NCI-H2029 treated with DMSO at 0.1 percent for 48 hours (cell line): ENCODE measurements at places on chromosomes 7 and 10.

- no peak for DNase-seq
These were observed 99.6 kb downstream of the DNAH11 start for GRCh38 chr7:21642422-21642821.

DNA sequence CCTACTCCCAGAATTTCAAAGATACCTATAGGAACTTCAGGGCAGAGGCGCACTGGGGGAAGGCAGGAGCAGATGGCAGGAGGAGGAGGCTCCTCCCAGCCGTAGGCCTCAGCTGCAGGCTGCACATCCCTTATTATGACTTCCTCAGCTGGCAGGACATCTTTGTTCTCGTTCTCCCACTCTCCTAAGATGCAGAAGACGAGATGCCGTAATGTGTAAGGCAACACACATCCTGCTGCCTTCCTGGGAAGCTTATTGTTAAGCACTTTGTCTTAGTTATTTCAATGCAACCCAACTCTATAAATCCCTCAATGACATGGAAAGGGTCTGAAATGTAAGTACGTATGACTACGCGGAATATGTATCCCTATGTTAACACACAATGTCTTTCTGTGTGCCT, 599.8 kb upstream of the MGMT start:
- DNase-seq = no peak

GRCh38 chr10:21372651-21373410, 152.7 kb downstream of the SKIDA1 start:
- peak; percentile 8 for DNase-seq

DNA sequence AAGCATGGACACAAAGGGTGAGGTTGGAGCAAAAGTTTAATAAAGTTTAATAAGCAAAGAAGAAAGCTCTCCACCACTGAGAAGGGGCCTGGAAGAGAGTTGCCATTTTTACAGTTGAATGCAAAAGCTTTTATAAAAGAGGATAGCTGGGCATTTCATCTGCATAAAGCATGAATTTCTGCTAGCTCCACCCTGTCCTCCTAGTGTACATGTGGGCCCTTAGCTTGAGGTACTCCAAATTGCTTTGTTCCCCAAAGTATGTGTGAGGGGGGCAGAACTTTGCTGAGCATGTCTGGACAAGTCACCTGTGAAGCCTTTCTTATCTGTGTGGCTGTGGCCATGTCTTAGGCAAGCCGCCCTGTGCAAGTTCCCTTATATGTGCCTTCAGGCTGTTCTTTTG, 22.6 kb upstream of the CROT start:
- no peak for DNase-seq

- DNase-seq = no peak
These were observed 901.1 kb upstream of the POT1 start for GRCh38 chr7:125830743-125831142.

DNA sequence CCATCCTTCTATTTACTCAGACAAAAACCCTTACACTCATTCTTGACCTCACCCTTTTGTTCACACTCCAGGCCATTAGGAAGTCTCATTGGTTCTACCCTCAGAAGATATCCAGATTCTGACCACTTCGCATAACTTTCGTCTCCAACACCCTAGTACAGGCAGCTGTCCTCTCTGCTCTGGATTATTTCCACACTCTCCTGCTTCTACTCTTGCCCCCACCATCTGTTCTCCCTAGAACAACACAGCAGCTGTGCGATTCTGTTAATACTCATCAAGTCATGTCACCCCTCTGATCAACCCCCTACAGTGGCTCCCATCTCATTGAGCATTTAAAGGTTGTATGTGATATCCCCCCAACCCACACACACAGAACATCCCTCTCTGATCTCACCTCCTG, 15.5 kb upstream of the TRIL start:
- no peak for DNase-seq

DNA sequence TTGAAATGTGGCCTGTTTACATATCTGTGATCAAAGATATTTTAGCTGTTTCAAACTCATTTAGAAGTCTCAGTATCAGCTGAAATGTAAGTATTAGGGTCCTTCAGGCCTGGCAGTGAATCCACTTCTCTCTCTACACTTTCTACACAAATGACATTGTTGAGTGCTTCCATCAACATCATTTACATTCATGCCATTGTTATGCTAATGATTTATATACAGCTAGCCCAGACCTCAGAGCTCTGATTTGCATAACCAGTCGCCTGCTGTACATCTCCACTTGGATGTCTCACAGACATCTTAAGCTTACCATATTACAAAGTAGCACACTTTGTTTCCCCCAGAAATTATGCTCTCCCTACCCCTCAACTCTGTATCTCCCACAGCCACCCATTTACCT, 71.6 kb downstream of the GSDME start:
- no peak for DNase-seq

- peak; percentile 74 for DNase-seq
These were observed 3.0 kb upstream of the PRSS37 start for GRCh38 chr7:141844256-141844655.

DNA sequence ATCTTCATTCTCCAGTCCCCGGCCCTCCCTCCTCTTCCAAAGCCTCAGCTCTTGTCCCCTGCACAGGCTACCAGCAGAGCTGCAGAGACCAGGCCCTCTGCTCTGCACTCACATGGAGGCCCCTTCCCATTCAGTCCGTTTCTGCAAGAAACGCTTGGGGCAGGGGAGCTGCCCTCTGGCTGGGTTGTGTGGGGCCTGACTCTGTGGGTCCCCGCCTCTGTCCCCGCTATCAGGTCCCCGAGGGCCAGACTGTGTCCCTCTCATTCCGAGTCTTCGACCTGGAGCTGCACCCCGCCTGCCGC, 1.5 kb downstream of the PCOLCE start:
- DNase-seq = no peak

GRCh38 chr7:37494926-37495325, 46.3 kb upstream of the ELMO1 start:
- no peak for DNase-seq

- no peak for DNase-seq
These were observed 190 bp downstream of the TCERG1L start for GRCh38 chr10:131311402-131311660.

DNA sequence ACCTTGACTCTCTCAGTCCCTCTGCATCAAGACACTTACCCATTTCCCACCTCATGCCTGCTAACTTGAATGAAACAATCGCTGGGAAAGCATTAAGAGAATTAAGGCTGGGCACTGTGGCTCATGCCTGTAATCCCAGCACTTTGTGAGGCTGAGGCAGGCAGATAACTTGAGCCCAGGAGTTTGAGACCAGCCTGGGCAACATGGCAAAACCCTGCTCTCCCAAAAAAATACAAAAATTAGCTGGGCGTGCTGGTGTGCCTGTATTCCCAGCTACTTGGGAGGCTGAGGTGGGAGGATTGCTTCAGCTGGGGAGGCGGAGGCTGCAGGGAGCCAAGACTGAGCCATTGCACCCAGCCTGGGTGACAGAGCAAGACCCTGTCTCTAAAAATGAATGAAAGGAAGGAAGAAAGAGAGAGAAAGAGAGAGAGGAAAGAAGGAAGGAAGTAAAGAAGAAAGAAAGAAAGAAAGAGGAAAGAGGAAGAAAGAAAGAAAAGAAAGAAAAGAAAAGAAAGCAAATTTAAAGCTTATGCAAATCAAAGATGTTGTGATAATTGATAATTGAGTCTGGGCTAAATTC, 646 bp downstream of the SERPINE1 start:
- DNase-seq = no peak

- no peak for DNase-seq
These were observed 22.9 kb downstream of the H2AZ2 start for GRCh38 chr7:44824894-44825526.

GRCh38 chr10:127283017-127283416, 86.6 kb upstream of the INSYN2A start:
- no peak for DNase-seq

- DNase-seq = no peak
These were observed 515.2 kb downstream of the REEP3 start for GRCh38 chr10:64036321-64036930.

- DNase-seq = no peak
These were observed 10.8 kb upstream of the GATA3 start for GRCh38 chr10:8043569-8044306.

- DNase-seq = no peak
These were observed 16.0 kb upstream of the GALNTL5 start for GRCh38 chr7:151940048-151940811.

DNA sequence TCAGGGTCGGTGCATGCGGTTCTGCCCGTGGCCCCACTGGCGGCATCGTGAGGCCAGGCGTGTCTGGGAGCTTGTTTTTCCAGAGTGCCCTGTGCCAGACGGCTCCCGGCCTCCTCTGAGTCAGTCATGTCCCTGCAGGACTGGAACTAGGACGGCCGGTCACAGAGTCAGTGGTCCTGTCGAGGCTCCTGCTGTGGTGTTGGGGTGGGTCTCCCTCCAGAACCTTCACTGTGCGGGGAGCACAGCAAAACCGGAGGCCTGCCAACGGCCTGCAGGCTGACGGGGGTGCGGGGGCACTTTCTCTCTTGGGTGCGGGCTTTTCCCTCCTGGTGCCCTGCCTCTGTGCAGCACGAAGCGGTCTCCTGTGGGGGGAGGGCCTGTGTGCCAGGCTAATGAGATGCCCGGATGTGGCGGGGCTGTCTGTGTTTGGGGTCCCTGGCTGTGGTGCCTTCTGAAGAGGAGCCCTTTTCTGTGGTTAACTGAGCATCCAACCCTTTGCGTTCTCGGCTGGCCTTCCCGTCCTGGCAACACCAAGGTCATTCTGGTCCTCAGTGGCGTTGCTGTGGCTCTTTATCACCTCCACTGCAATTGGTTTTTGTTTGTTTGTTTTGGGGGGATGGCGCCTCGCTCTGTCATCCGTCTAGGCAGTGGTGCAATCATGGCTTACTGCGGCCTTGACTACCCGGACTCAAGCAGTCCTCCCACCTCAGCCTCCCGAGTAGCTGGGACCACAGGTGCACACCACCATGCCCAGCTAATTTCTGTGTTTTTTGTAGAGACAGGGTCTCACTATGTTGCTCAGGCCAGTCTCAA, 8.0 kb downstream of the GET4 start:
- DNase-seq = no peak

DNA sequence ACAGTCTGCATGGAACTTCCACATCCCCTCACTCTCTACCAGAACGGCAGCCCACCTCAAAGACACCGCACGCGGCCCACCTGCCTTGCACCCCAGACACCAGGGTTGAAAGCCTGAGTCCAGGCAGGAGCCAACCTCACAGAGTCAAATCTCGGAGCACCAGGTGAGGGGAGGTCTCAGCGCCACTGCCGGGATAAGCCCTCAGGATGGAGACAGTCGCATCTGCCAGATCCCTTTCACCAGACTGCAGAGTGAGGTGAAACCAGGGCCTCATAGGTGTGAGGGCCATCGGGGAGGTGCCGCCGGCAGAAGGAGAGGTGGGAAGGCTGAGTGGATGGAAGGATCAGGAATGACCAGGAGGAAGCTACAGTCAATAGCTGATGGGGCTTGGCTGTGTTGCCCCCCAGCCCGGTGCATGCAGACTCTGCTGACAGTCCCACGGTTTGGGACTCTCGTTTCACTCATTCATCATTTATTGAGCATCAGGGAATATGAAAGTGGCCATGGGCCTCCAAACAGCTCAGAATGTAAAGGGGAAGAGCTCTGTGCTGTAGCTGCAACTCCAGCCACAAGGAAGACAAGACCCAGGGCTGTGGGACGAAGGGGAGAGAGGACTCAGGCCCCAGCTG, 315.0 kb downstream of the PTPRN2 start:
- DNase-seq = no peak

- DNase-seq = no peak
These were observed 102.2 kb upstream of the ZNF438 start for GRCh38 chr10:31133792-31134310.

DNA sequence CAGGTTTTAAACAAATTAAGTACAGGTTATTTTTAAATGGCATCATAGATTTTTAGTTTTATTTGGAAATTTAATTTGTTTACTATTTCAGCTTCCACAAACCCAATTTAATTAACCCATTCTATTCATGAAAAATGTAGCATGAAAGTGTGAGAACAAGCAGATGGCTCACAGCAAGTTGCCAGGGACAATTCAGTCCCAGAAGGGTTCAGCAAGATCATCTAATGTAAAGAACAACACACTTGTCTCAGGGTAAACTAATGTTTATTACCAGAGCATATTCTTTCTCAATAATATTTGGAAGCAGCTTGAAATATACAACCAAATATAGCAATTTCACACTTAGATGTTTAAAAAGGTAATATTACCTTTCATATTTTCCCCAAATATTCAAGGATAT, 166.9 kb upstream of the SLC13A1 start:
- no peak for DNase-seq

DNA sequence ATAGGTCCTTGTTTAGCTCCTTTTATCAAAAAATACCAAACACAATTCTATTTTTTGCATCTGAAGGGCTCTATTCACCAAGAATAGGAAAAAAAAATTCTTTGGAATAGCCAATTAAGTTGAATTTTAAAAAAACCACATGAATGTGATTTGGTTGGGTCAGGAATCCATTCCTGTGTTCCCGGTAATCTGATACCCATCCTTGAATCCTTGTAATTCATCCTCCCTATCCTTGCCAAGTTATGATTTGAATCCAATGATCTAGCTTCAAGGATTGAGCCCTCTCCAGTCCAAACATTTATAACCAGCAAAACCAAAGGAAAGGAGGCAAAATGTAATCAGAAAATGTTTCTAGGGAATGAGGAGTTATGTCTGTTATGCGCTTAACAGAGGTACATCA, 86.6 kb downstream of the CFAP58 start:
- no peak for DNase-seq

DNA sequence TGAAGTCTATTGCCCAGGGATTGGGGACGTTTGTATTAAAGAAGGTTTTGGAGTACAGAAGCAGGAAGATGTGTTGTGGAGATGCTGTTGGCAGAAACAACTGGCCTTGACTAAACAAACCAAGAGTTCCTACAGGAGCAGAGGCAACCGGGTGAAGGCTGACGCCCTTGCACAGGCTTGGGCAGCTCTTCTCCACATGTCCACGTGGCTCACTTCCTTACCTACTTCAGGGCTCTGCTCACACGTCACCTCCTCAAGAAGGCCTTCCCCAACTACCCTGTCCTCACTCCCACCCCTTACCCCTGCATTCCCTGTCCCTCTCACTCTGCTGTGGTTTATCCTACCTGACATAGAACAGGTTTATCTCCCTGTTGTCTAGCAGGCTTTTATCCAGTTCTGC, 59.9 kb upstream of the JAZF1 start:
- no peak for DNase-seq

GRCh38 chr10:115624448-115624847, 531.3 kb downstream of the ATRNL1 start:
- DNase-seq = no peak

DNA sequence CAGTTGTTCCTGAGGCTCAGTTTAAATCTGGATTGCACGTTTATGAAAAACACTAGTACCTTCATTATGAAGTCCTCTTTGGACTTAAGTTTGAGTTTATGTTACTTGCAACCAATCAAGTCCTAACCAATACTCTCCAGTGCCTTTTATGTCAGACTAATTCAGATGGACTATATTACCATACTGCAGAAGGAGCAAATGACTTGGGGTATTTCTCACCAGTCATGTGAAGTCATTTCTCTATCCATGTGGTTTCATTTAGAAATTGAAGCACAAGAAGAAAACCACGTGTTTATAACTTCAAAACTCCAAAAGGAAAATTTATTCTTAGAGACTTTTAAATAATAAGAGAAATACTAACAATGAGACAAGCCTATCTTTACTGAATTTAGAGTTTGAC, 201.6 kb downstream of the MBL2 start:
- no peak for DNase-seq

GRCh38 chr10:126229686-126230085, 158.6 kb downstream of the ADAM12 start:
- no peak for DNase-seq
